Breast epithelium (tissue), 4 donors: ENCODE measurements at places on chromosomes 6 and 20.

GRCh38 chr6:64145658-64146057 lies 510.1 kb downstream of the PHF3 start:
- H3K27ac ChIP-seq, result no peak overlapping the region
- H3K36me3 ChIP-seq, result no peaks in the 10 kb centered on the region
- H3K27me3 ChIP-seq, result no peaks in the 10 kb centered on the region
- no peak for DNase-seq
- H3K4me3 ChIP-seq, result no peak overlapping the region

GRCh38 chr6:33695451-33695887 lies 16.0 kb downstream of the UQCC2 start:
- peak overlapping the region; percentile 68 for H3K27ac ChIP-seq
- H3K4me1 ChIP-seq, result peaks cover 15% of the 10 kb centered on the region
- no peak overlapping the region for H3K4me3 ChIP-seq
- H3K36me3 ChIP-seq, result no peaks in the 10 kb centered on the region
- no peaks in the 10 kb centered on the region for H3K27me3 ChIP-seq

- no peak overlapping the region for H3K4me3 ChIP-seq
- DNase-seq, result no peak
- no peaks in the 10 kb centered on the region for H3K36me3 ChIP-seq
- no peak overlapping the region for H3K27ac ChIP-seq
- no peaks in the 10 kb centered on the region for H3K27me3 ChIP-seq
- H3K4me1 ChIP-seq, result no peaks in the 10 kb centered on the region
Observed at GRCh38 chr20:23318347-23318746, 32.2 kb upstream of the NXT1 start.

- H3K27me3 ChIP-seq, result no peaks in the 10 kb centered on the region
- no peaks in the 10 kb centered on the region for H3K4me1 ChIP-seq
- no peaks in the 10 kb centered on the region for H3K36me3 ChIP-seq
- peak within 1 kb of the TSS; percentile 89 for H3K27ac ChIP-seq
Observed at GRCh38 chr20:46709459-46710152, at the start of gene SLC2A10. SLC2A10 (plus strand) TSS chr20:46709649; CDS start chr20:46709737, 88 bp downstream.

DNA sequence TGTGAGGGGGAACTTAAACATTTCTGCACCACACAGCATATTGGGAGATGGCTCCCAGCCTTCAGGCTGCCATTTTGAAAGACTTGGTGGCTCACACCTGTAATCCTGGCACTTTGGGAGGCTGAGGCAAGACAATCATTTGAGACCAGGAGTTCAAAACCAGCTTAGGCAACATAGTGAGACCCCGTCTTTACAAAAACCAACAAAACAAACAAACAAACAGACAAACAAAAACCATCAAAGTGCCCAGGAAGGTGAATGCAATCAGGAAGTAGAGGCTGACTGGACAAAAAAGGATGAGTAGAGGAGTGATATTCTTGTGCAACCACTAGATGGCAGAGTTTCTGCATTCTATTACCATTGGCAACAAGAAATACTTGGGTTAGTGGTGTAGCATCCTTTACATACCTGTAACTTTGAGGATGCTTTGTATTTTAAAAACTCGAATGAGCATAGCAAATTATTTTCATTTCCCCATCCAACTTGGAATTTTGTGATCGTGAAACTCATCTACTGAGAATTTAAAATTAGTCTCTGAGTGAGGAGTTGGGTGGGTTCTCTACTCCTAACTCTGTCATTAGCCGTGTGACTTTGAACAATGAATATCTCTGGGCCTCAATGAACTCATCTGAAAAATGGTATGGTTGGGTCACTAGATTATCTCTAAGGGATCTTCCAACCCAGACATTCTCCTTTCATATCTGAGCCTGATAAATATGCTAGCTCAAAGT lies 84.4 kb downstream of the CRYBG1 start:
- H3K4me3 ChIP-seq, result no peak overlapping the region
- no peaks in the 10 kb centered on the region for H3K4me1 ChIP-seq
- no peaks in the 10 kb centered on the region for H3K27me3 ChIP-seq
- no peak overlapping the region for H3K27ac ChIP-seq

DNA sequence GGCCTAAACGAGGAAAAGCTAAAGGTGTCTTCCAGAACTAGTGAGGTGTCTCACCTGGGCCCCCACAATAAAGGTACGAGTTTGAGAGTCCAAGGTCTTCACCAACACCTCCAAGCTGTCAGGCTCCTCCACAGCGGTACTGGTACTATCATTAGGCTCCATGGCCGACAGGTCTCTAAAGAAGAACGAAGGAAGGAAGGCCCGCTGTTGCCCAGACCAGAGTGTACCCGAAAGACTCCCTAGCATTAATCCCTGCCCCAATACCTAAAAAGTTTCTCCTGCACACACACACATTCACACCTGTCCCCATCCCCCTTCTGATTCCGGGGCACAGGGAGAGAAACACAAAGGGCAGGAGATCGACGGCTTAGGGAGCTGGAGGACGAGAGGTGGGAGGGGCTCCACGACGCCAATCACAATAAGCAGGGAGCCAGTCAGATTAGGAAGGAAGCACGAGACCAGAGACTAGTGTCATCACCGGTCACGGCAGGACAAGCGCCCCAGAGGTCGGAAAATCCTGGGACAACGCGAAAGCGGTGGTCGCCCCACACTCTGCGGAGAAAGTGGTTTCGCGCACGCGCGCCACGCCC lies 764 bp downstream of the BAG6 start:
- H3K27ac ChIP-seq, result peak overlapping the region; percentile 97
- peak overlapping the region; percentile 85 for H3K4me3 ChIP-seq
- H3K27me3 ChIP-seq, result no peaks in the 10 kb centered on the region

- H3K27me3 ChIP-seq, result no peaks in the 10 kb centered on the region
- peak overlapping the region; percentile 95 for H3K27ac ChIP-seq
- peak; percentile 17 for DNase-seq
- H3K4me1 ChIP-seq, result no peaks in the 10 kb centered on the region
Observed at GRCh38 chr20:58651559-58651945, 469 bp downstream of the STX16 start.

- H3K36me3 ChIP-seq, result no peaks in the 10 kb centered on the region
- H3K4me1 ChIP-seq, result peaks cover 18% of the 10 kb centered on the region
- no peaks in the 10 kb centered on the region for H3K27me3 ChIP-seq
- H3K4me3 ChIP-seq, result no peak overlapping the region
- no peak for DNase-seq
Observed at GRCh38 chr20:41615110-41615509, 3.1 kb downstream of the CHD6 start.

- DNase-seq, result no peak
- H3K4me3 ChIP-seq, result no peak overlapping the region
- no peaks in the 10 kb centered on the region for H3K36me3 ChIP-seq
- H3K4me1 ChIP-seq, result no peaks in the 10 kb centered on the region
- H3K27me3 ChIP-seq, result no peaks in the 10 kb centered on the region
Observed at GRCh38 chr6:126252154-126252553, 87.8 kb upstream of the CENPW start.

- H3K27ac ChIP-seq, result no peak overlapping the region
- H3K4me3 ChIP-seq, result no peak overlapping the region
- H3K36me3 ChIP-seq, result no peaks in the 10 kb centered on the region
- no peak for DNase-seq
- H3K27me3 ChIP-seq, result no peaks in the 10 kb centered on the region
- H3K4me1 ChIP-seq, result no peaks in the 10 kb centered on the region
Observed at GRCh38 chr6:170446841-170447560, 106.1 kb downstream of the PSMB1 start.

- no peak overlapping the region for H3K27ac ChIP-seq
- H3K36me3 ChIP-seq, result no peaks in the 10 kb centered on the region
- no peaks in the 10 kb centered on the region for H3K27me3 ChIP-seq
- DNase-seq, result no peak
- H3K4me3 ChIP-seq, result no peak overlapping the region
- H3K4me1 ChIP-seq, result no peaks in the 10 kb centered on the region
Observed at GRCh38 chr6:25504661-25505060, 147.4 kb upstream of the SCGN start.

- H3K27me3 ChIP-seq, result no peaks in the 10 kb centered on the region
- H3K4me1 ChIP-seq, result no peaks in the 10 kb centered on the region
- H3K36me3 ChIP-seq, result no peaks in the 10 kb centered on the region
- no peak overlapping the region for H3K4me3 ChIP-seq
Observed at GRCh38 chr20:15185322-15185721, 847.9 kb upstream of the FLRT3 start.

- no peak for DNase-seq
- H3K36me3 ChIP-seq, result no peaks in the 10 kb centered on the region
- no peaks in the 10 kb centered on the region for H3K4me1 ChIP-seq
- H3K27ac ChIP-seq, result no peak overlapping the region
- H3K4me3 ChIP-seq, result no peak overlapping the region
- no peaks in the 10 kb centered on the region for H3K27me3 ChIP-seq
Observed at GRCh38 chr6:104601721-104602120, 258.0 kb downstream of the HACE1 start.

DNA sequence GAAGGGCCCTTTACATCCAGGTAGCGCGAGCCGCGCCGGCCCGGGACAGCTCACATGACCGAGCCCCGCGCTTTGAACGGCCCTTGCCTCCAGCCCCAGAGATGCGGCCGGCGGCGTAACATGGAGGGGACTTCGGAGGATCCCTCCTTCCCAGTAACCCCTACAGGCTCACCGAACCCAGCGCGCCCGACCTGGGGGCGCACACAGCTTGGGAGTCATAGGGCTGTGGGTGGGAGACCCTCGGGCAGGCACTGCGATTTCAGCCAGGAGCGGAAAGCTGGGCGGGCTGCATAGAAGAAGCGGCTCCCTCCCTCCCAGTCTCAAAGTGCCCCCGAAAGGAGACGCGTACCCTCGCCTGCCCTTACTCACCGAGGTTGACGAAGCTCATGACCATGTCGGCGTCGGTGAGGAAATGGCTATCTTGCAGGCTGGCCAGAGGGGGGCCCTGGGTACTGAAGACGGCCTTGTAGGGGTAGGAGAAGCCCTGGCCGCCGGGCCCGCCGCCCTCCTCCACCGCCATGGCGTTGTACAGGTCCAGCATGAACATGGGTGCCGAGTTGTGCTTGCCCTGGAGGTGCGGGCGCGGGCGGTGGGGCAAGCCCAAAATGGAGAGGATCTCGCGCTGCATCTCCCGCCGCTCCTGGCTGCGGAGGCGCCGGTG lies 975 bp downstream of the BMP7 start:
- no peak overlapping the region for H3K27ac ChIP-seq
- no peaks in the 10 kb centered on the region for H3K27me3 ChIP-seq
- H3K36me3 ChIP-seq, result no peaks in the 10 kb centered on the region

- H3K36me3 ChIP-seq, result no peaks in the 10 kb centered on the region
- H3K4me3 ChIP-seq, result no peak overlapping the region
- H3K27me3 ChIP-seq, result no peaks in the 10 kb centered on the region
- H3K27ac ChIP-seq, result no peak overlapping the region
Observed at GRCh38 chr6:121042766-121043165, 291.5 kb downstream of the TBC1D32 start.

DNA sequence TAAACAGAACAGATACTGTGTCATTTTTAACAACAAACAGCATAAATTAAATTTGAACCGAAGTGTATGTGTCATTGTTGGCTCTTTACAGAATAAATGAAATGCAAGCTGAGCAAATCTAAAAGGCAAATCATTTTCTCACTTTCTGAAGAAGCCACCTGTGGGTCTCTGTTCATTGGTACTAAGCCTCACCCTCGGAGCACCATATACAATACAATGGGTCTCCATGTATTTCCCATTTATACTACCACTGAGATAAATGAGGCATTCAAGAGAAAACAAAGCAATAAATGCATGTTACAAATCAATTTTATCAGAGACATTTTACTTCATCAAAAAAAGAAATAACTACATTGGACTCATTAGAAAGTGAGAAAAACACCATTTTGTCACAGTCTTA lies 38.9 kb upstream of the HIVEP1 start:
- DNase-seq, result no peak
- no peaks in the 10 kb centered on the region for H3K27me3 ChIP-seq
- H3K4me3 ChIP-seq, result no peak overlapping the region

DNA sequence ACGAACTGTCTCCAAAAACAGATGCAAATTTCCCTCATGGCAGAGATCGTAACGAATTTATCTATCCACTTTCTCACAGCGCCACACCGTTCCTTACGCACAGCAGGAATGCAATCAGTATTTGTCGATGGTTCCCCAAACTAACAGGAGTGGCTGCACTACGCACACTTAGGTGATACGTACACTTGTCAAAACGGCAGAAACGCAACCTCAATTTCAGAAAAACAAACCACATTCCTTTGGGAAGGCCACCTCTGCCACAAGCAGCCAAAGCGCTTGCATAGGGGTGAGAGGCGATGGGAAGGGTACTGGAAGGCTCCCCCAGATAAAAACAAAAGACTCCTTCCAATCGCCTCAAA lies 638 bp downstream of the MDN1 start:
- H3K27ac ChIP-seq, result peak overlapping the region; percentile 89
- peak overlapping the region; percentile 87 for H3K4me3 ChIP-seq
- no peaks in the 10 kb centered on the region for H3K36me3 ChIP-seq
- no peaks in the 10 kb centered on the region for H3K27me3 ChIP-seq
- H3K4me1 ChIP-seq, result no peaks in the 10 kb centered on the region
- no peak for DNase-seq

DNA sequence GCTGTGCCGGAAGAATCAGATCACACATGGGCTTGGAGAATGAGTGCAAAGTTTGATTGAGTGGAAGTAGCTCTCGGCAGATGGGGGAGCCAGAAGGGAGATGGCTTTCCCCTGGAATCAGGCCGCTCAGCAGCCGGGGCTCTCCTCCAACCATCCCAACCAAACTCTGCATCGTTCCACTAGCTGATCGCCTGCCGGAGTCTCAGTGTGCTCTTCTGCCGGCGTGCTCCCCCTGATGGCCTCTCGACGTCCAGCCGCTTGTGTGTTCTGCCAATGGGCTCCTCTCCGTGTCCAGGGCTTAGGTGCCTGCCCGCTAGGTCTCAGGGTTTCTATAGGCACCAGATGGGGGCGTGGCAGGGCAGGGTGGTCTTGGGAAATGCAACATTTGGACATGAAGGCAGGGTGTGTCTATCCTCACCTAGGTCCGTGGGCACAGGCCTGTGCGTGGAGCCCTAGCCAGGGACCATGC lies 4.9 kb upstream of the BIRC7 start:
- H3K4me3 ChIP-seq, result no peak overlapping the region
- no peaks in the 10 kb centered on the region for H3K4me1 ChIP-seq
- H3K27ac ChIP-seq, result no peak overlapping the region
- DNase-seq, result no peak

GRCh38 chr6:20459682-20460081 lies 58.0 kb downstream of the E2F3 start:
- no peaks in the 10 kb centered on the region for H3K36me3 ChIP-seq
- no peak overlapping the region for H3K4me3 ChIP-seq
- no peak for DNase-seq
- H3K27me3 ChIP-seq, result no peaks in the 10 kb centered on the region

- peak overlapping the region; percentile 93 for H3K27ac ChIP-seq
- H3K27me3 ChIP-seq, result no peaks in the 10 kb centered on the region
- peaks cover 6% of the 10 kb centered on the region for H3K4me1 ChIP-seq
- no peak for DNase-seq
- H3K36me3 ChIP-seq, result no peaks in the 10 kb centered on the region
Observed at GRCh38 chr20:47784599-47785310, 526 bp downstream of the SULF2 start.

DNA sequence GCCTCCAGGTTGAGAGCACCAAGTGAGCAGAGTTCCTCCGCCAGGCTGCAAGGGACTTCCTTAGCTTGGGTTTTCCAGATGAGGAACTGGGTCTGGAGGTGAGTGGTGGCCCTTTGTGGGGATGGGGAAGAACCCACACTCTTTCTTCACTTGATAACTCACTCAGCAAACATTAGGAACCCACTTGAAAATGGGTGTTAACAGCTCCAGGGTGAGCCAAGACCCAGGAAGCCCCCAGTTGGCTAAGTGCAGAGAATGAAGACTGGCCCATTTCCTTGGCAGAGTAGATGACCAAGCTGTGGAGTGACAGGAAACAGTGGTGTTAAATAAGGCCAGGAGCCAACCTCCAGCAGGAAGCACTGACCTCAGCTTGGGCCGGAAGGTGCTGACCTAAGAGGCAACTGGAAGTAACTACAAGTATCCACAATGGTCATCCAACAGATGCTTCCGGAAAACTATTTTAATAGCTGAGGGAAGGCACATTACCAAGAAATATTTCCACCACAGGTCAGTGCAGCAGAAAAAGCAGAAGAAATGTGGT lies 22.7 kb downstream of the MRPL14 start:
- no peaks in the 10 kb centered on the region for H3K4me1 ChIP-seq
- no peak overlapping the region for H3K4me3 ChIP-seq
- DNase-seq, result no peak
- H3K27ac ChIP-seq, result no peak overlapping the region
